Motor neuron (in vitro differentiated cells): ENCODE measurements at places on chromosomes 2 and 18. TPM values are rescaled to one million over a fixed set of nuclear protein-coding genes. Genes with fewer than 3 reads are reported as not detected.

RPL37A gene
- total RNA-seq, result 7,835 and 8,237 TPM in 2 replicates

DNA sequence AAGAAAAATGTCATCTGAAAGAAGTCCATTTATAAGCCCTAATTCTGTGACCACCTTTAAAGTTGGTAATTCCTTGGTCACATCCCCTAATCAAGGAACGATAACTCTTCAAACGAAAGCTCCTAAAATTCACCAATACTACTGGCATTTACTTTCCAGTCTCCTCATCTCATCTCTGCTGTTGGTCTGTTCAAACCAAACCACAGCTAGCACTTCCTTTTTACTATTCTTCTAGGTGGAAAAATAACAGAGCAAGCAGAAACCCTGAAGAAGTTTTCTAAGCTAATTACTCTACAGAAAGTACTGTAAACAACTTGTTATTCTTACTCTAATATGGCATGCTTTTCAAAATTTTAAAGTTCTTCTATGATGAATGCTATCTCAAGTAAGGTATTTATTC is 21.6 kb downstream of the TIA1 start:
- no peak for ATAC-seq

- no peak for ATAC-seq
Measured at GRCh38 chr18:47929681-47930198, 719 bp downstream of the SMAD2 start.

DNA sequence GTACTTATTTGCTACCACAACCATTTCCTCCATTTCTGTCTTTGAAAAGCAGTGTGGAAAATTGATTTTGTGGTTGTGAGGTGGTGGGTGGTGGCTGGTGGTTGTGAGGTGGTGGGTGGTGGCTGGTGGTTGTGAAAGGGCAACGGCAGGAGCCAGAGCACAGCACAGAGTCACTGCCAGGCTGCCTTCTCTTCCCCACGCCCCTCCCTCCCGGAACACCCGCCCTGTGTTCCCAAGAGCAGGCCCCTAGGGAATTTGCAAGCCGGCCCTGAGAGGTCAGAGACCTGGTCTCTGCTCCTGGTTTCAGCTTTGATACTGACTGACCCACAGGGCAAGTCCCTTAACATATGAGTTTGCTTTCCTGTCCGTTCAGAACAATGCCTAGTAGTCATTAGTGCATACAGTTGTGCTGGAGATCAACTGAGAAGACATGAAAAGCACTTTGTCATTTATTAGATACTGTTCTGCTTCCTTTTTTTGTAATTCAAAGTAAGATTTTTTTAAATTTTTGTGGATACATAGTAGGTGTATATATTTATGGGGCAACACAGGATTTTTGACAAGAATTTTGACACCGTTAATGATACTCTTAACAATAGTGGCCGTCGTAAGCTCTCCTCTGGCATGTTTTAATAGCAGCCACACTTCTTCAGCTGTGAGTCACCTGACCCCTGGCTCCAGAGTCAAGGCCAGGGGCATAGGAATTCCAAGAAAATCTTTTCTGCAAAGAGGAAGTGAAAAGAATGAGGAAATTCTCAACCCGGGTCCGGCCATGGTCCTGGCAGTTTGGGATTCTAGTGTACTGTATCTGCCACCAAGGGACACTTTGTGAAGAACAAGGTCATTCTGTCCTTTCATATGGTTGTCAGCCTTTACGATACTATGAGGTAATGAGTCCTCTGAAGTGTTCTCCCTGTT is 53.2 kb downstream of the ITGA6 start:
- ATAC-seq, result no peak

GRCh38 chr2:240623531-240624010 is 1.7 kb upstream of the GPR35 start:
- no peak for ATAC-seq
